ENCODE measurements at places on chromosomes 13 and 19.
A peak's percentile ranks its signal among the peaks of the same experiment; 100 is the strongest.

- no peak for DNase-seq
Measured at GRCh38 chr19:51258165-51259160, 7.6 kb downstream of the SIGLECL1 start.

- DNase-seq, result no peak
Measured at GRCh38 chr19:1865172-1866010, 2.0 kb upstream of the KLF16 start.

DNA sequence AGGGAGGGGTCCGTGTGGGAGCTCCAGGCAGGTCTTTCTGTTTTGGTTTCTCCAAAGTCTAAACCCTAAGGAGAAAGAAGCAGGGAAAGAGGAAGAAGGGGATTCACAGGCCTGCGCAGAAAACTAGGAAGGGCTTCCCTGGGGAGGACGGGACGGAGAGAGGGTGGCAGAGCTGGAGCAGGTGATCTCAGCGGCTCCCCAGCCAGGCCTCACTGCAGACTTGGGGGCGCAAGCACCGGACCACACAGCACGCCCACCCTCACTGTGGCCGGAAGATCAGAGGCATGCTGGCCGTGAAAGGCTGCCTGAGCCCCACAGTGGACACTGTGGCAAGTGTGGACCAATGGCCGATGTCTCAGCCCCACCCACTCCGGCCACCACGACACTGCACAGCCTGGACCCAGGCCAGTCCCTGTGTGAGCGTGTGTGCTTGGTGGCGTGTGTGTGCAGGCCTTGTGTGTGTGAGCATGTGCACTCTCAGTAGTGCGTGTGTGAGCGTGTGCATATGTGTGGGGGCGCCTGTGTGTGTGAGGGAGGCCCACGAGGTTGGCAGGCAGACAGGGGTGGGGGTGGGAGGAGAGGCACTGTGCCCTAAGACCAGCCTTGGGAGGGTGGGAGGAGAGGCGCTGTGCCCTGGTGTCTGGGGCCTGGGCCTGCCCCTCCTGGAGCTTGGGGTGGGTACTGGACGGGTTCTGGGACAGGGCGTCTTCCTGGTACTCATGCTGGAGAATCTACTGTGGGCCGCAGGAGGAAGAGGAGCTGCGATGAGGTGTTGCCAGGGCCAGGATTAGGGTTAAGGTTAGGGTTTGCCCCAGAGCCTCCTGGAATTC is 15.4 kb upstream of the TMEM255B start:
- DNase-seq, result no peak

GRCh38 chr19:41239961-41240574 is 21.0 kb downstream of the AXL start:
- DNase-seq, result no peak

- no peak for DNase-seq
Measured at GRCh38 chr19:45130888-45131615, 29.7 kb downstream of the NKPD1 start.

- peak; percentile 9 for DNase-seq
Measured at GRCh38 chr13:95403349-95404140, 102.3 kb upstream of the ABCC4 start.

DNA sequence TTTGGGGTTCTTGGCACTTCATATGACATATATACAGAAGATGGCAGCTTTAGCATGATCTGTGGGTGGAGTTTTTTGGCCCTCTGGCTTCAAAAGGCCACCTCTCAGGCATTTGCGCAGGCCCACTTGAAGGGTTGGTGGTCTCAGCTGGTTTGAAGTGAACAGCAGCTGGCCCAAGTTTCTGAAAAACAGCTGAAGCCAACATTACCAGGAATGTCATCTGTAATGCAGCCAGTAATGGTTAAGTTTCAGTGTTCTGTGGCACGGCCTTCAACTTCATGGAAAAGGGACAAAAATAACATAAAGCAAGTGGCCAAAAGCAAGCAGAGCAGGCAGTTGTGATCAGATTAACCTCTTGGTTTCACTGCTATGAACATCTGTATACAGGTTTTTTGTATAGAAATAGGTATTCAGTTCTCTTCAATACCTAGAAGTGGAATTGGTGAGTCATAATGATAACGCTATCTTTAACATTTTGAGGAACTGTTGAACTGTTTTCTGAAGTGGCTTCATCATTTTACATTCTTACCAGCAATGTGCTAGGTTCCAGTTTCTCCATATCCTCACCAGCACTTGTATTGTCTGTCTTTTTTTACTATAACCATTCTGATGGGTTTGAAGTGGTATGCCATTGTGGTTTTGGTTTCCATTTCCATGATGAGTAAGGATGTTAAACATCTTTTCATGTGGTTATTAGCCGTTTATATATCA is 245.4 kb downstream of the SHISA2 start:
- no peak for DNase-seq

- no peak for DNase-seq
Measured at GRCh38 chr13:31982540-31982939, 49.0 kb upstream of the FRY start.

DNA sequence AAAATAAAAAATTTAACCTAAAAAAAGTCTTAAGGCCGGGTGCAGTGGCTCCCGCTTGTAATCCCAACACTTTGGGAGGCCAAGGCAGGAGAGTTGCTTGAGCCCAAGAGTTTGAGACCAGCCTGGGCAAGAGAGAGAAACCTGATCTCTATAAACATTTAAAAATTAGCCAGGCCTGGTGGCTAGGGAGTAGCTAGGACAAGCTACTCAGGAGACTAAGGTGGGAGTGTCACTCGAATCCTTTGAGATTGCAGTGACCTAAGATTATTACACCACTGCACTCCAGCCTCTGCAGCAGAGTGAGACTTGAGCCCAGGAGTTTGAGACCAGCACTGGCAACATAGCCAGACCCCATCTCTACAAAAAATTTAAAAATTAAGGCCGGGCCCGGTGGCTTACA is 1.1 kb downstream of the CCDC97 start:
- DNase-seq, result no peak

DNA sequence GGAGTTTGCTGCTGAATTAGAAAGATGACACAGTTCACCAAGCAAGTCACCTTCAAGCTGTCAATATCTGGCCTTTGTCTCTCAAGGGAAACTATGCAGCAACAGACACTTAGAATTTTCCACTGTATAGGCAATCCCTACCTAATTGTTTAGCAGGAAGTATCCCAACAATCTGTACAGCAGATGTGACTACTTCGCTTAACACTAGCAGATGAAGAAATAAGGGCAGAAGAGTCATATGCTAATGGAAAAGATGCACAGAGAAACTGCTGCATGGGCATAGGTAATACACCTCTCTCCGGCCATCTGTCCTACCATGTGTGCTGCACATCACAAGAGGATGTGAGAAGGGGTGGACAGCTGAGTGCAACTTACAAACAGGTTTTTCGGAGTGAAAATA is 851.2 kb downstream of the PCDH9 start:
- DNase-seq, result no peak

DNA sequence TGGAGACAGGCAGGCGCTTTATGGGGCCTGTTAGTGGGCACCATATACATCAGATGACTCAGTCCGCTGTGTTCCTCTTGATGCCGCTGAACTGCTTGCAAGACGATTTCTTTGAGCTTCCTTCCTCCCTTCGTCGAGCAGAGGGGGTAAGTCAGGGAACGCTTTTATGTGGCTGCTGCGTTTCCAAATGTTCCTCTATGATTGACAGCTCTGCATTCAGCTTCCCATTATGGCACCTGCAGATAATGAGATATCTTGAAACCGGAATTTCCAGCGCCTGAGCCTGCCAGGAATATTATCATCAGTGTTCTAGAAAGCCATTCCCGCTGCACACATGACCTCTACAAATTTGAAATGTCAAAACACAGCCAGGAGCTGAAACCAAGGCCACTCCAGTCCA is 257.0 kb downstream of the TSHZ3 start:
- DNase-seq, result no peak

DNA sequence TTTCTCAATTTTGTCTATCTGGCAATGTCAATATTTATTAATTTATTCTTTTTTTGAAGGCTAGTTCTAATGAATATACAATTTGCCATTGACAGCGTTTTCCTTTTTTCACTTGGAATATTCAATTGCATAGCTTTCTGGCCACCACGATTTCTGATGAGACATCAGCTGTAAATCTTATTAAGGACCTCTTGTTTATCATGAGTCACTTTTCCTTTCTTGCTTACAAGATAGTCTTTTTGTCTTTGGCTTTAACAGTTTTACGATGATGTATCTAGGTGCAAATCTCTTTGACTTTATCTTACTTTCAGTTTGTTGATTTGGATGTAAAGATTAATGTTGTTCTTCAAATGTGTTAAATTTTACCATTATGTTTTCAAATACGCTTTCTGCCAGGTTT is 991.6 kb upstream of the SLC10A2 start:
- DNase-seq, result no peak
